ENCODE measurements at places on chromosomes 4 and X. TPM values are rescaled to one million over a fixed set of nuclear protein-coding genes. Genes with fewer than 3 reads are reported as not detected.
A peak's percentile ranks its signal among the peaks of the same experiment; 100 is the strongest.

Gene MXRA5
- not detected for total RNA-seq

Gene MED12
- 46.4 TPM for total RNA-seq

Gene PPM1K
- 40.8 TPM for total RNA-seq

GRCh38 chrX:18617407-18617750 is 54.5 kb downstream of the RS1 start:
- no peak for DNase-seq

- DNase-seq: no peak
These were observed 162.9 kb downstream of the SMIM20 start for GRCh38 chr4:26076896-26077295.

GRCh38 chrX:153763989-153764755 is at the start of gene PLXNB3:
Gene PLXNB3 (plus strand): TSS chrX:153764249. CDS start chrX:153765536, 1,287 bp downstream.
- peak; percentile 75 for DNase-seq

All from activated naive CD8-positive, alpha-beta T cell treated with anti-CD3 and anti-CD28 coated beads for 36 hours (primary cell).